ENCODE measurements at places on chromosomes 7 and 10.

GRCh38 chr10:131312478-131312836, 936 bp upstream of the TCERG1L start:
- no peak for DNase-seq

GRCh38 chr7:132738254-132738653, 162.0 kb upstream of the PLXNA4 start:
- no peak for DNase-seq

- no peak for DNase-seq
Measured at GRCh38 chr10:93096901-93097300, 23.2 kb downstream of the CYP26A1 start.

DNA sequence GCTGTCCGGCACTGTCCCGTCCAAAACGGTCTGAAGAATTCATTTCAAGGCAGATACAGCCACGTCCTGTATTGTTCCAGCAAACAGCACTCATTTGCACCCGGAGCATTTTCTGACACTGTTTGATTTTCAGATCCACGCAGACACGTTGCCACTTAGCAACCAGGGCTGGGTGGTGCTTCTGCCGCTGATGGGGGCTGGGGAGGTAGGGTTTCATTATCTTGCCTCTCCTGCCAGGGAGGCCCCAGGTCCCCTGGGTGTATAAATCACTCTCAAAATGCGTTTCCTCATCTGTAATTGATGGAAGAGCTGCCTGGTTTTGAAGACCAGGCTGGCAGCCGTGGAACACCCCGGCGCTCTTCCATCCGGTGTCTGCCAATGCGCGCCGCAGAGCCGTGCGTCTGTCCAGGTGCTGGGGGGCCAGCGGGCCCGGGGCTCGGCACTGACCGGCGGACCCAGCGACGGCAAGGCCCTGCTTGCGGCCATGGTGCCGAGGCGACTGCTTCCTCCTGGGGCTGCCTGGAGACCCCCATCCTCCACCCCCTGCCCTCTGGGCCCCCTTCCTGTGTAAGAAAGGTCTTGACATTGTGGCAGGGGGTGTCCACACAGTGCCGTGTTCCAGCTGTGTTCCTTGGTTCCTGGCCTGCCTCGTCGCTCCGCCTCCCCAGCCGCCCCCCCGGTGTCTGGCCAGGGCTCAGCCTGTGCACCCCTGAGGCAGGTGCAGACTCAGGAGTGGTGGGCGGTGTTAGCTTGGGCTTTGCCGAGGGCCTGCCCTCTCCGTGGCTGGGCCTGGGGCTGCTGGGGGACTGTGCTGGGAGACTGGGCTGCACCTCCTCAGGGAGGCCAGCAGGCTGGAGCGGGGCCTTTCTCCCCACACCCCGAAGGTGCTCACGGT, 16.6 kb downstream of the ADGRA1 start:
- DNase-seq = no peak

- DNase-seq = peak; percentile 41
Measured at GRCh38 chr7:100493476-100494264, 9.9 kb downstream of the NYAP1 start.

DNA sequence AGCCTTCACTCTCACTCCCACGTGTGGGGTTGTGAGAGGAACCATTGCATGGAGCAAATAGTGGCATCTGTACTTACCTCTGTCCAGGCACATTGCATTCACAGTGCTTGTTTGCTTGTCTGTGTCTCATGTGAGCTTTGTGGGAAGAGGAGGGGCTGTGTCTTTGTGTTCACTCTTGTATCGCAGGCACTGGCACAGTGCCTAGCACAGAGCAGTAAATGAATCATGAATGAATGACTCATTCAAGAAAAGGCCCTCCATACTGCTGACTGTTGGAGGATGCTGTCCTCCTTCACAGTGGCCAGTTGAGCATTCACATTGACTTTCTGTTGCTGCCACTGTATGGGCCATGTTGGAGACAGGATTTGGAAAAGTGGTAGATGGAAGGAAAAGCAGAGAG, 125.3 kb downstream of the SORCS3 start:
- no peak for DNase-seq

DNA sequence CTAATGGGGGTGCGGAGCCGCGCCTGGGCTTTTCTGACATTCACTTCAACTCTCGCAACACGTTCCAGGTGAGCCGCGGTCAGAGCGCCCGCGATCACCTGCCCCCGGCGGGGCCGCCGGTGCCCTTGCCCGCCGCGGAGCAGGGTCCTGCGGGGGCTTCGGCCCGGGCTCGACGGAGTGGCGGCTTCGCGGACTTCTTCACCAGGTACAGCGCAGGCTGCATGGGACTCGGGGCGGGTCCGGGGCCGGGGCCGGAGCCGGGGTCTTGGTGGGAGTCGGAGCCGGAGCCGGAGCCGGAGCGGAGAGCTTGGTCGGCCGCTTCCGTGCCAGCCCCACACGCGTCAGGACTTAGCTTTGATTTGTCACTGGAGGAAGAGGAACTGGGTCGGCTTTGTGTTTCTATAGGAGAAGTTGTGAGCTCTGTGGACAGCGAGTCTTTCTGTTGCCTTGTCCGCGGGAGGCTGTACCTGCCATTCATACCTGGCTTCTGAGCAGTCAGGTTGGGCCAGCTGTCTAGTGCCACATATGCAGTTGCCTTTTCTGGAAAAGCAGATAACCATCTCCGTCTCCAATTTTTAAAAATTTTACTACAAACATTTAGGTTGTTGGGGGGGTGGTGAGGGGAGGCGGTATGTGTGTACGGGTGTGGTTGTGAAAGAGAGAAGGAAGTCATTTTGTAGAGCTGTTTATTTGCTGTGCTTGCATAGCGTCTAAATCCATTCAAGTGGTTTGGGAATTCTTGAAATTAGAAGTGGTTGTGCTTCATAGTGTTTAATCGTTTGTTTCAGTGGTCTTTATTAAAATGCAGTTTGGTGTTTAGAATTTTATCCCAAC, 1.3 kb downstream of the TBC1D12 start:
- DNase-seq = no peak
